ENCODE measurements at places on chromosomes 2 and 18.
A peak's percentile ranks its signal among the peaks of the same experiment; 100 is the strongest.

- no peak for DNase-seq
These were observed 164.6 kb downstream of the RTP5 start for GRCh38 chr2:242034138-242034537.

- DNase-seq = no peak
These were observed 3.0 kb upstream of the CEP68 start for GRCh38 chr2:65053199-65053598.

GRCh38 chr2:13667415-13667757, 950.6 kb downstream of the TRIB2 start:
- no peak for DNase-seq

- DNase-seq = no peak
These were observed 27.6 kb upstream of the CALCRL start for GRCh38 chr2:187475499-187476248.

DNA sequence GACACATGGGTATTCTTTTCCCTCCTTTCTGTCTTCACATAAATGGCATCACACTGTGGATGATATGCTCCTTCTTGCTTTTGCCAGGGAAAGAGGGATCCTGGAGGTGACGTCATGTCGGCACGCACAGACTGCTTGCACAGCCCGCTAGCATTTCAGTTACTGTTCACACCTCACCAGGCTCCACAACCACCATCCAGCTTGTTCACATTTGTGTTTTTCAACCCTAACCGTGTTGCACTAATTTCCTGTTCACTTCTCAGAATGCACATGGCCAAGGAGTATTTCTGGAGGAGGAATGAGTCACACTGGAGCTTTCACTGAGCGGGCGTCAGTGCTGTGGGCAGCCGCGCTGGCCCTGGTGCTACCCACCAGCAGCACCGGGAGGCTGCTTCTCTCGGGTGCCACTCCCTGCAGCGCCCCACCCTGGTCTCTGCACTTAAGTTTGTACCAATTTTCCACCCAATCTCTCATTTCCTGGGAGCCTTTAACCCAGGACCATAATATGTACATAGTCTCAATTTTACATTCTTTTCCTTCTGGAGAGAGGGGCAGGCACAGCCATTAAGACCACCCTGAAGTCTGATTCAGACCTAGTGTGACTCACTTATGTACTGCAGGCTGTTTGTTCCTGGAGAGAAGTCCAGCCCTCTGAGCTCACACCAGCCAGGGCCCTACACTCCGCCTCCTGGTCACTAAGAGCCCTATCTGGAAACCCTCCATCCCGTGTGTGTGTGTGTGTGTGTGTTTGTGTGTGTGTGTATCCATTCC, 65.1 kb downstream of the MBP start:
- DNase-seq = peak; percentile 76

DNA sequence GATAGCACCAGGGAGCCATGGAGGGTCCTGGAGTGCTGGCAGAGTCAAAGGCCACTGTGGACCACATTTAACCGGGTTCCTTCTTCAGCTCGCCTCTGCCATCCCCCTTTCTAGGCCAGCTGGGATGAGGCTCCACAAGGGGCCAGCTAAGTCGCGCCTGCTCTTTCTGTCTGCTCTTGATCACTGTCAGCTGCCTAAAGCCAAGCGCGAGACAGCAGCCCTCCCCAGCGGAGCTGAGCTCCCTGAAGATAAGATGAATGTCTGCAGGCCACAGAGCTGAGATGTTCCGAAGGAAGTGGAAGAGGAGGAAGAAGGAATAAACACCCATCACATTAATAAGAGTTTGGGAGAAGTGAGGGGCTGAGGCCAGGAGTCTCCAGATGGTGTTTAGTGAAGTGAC, 99.6 kb downstream of the CELF4 start:
- DNase-seq = peak; percentile 20

DNA sequence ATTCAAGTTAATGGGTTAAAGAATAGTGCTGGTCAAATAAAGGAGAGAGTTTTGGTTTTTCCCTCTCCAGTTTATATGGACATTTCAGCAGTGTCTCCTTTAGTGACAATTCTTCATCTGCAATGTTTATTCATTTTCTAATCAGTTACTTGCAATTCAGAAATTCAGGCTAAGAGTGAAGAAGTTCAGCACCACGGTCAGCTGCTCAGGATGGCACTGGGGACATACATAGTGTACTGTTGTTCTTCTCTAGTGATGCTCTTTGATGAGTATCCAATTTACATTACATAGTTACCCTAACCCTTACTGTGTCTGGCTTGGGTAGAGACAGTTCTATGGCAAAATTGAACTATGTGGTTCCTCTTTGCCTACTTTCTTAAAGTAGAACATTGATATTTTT, 412.7 kb downstream of the CNTNAP5 start:
- no peak for DNase-seq

GRCh38 chr18:56479841-56480240, 158.6 kb downstream of the TXNL1 start:
- no peak for DNase-seq

- DNase-seq = no peak
These were observed 17.3 kb downstream of the GALNT3 start for GRCh38 chr2:165776796-165777195.

DNA sequence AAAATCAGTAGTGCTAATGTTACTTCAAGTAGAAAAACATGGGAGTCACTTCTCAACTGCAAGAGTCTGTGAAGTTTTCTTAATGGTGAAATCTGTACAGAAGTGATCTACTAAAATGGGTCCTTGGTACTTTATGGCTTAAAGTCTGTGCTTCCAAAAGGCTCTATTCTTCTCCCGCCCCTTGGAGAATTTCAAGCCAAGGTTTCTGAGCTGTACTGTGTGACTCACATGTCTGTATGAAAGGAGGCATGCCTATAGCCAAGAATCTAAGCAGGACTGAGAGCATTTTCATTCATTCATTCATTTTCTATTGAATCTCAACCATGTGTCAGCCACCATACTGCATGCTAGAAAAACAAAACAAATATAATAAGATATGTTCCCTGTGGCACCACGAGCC, 19.8 kb upstream of the DDX18 start:
- no peak for DNase-seq

DNA sequence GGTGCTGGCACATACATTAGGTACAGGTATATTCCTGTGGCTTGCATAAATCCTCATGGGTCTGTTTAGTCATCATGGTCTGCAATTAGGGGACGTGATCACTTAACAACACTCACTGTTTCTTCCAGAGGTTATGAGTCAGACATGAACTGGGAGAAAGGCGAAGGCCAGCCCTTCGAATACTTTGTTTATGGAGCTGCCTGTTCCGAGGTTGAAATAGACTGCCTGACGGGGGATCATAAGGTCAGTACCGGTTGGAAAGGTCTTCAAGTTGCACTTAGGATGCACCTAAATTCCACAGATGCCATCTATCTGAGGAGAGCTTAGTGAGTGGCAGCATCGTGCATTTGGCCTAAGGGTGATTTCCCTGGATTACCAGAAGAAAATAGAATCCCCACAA, 76.9 kb downstream of the AOX1 start:
- DNase-seq = no peak

GRCh38 chr18:4908328-4908727, 288.7 kb downstream of the AKAIN1 start:
- DNase-seq = no peak

DNA sequence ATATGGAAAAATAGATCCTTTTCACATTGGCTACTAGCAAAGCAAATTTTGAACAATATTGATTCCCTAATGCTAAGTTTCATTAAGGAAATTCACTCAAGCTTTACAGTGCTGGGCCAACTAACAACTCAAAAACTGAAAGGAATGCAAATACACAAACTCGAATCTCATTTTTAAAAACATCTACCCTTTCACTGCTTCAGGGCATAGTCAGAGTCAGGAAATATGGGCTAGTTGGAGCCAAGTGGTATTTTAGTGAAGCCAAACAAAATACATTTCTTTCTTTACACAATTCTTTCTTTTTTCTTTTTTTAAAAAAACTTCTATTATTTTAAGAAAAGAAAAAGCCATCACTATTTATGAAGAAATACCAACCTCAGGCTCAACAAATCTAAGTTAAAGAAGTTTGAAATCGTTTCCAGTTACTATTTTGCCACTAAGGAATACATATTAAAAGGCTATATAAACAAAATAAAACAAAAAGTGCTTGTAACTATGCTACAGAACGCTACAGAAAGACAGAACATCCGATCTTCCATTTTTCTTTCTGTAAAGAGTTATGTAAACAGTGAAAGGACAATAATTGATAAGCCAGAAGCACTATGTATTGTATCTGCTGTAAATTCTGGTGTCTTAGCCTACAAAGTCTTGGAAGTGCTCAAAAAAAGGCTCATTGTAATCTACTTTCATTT, 113.6 kb upstream of the STK17B start:
- DNase-seq = no peak

- DNase-seq = no peak
These were observed 66.2 kb downstream of the SKA1 start for GRCh38 chr18:50441016-50441415.

- DNase-seq = no peak
These were observed 70.2 kb downstream of the PRKRA start for GRCh38 chr2:178380763-178381162.

- DNase-seq = no peak
These were observed 758.4 kb upstream of the KLHL29 start for GRCh38 chr2:22626621-22627020.

DNA sequence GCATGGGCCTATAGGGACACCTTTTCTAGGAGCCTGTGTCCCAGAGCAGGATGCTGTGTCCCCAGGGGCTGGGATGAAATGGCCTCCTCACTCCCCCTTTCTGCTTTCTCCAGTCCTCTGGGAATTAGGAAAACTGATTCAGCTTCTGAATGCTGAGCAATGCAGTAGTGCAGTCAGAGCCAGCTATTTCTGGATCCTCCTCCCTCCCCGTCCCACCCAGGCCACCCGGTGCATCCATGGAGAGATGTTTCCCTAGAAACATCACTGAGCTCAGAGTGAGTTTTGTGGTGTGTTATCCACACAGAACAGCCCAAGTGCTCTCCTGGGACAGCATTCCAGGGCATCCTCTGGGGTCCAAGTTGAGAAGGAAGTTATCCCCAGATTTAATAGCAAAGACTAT, 125.5 kb downstream of the LOXHD1 start:
- no peak for DNase-seq

- DNase-seq = no peak
These were observed 26.8 kb downstream of the SH3BP4 start for GRCh38 chr2:234978466-234979203.

DNA sequence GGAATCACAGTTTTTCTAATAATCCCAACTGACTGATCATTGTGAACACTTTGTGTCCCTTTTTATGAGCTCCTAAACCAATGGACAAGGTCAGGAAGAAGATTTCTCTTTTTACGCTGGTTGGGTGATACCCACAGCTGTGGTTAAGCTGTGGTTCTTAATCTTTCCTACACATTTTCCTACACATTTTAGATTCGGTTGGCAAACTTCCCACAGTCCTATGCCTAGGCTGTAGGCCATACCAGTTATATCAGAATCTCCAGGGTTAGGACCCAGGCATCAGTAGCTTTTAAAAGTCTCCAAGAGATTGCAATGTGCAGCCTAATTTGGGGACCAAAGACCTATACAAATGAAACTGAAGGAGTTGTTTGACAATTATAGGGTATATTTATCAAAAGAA, 203.0 kb downstream of the SP3 start:
- no peak for DNase-seq

DNA sequence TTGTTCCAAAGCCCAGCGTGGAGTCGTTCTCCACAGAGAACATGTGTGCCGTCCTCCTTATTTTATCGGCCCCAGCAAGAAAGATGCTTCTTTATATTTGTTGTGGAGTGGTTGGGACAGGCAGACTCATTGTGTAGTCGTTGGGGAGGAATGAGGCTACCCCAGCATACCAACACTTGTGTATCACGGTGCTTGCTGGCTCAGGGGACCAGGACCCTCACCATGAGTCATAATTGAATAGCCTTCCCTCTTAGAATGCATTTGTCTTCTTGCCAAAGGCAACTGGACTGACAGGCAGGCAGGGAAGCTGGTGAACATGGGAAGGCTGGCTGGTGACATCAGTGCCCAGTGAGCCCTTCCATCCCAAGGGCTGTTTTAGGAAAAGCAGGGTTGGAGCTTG, 4.7 kb downstream of the CAPN10 start:
- DNase-seq = no peak

GRCh38 chr2:148882051-148882450, 7.0 kb downstream of the KIF5C start:
- DNase-seq = no peak

GRCh38 chr2:64966839-64967238, 22.4 kb upstream of the SLC1A4 start:
- no peak for DNase-seq

DNA sequence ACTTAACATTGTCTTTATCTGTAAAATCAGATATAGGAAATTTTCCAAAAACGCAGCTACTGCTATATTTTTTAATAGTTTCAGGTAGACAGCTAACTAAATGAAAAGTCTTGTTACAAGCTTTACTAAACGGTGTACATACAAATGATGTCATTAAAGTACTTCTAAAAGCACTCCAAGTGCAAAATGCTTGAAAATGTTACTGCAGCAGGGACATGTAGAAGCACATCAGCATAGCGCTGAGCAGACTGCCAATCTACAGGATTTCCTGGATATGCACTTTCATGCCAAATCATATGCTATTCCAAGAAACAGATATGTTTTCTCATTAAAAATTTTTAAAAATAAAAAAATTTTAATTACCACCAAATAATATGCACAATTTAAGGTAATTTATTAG, 61.7 kb downstream of the SMAD2 start:
- DNase-seq = no peak

DNA sequence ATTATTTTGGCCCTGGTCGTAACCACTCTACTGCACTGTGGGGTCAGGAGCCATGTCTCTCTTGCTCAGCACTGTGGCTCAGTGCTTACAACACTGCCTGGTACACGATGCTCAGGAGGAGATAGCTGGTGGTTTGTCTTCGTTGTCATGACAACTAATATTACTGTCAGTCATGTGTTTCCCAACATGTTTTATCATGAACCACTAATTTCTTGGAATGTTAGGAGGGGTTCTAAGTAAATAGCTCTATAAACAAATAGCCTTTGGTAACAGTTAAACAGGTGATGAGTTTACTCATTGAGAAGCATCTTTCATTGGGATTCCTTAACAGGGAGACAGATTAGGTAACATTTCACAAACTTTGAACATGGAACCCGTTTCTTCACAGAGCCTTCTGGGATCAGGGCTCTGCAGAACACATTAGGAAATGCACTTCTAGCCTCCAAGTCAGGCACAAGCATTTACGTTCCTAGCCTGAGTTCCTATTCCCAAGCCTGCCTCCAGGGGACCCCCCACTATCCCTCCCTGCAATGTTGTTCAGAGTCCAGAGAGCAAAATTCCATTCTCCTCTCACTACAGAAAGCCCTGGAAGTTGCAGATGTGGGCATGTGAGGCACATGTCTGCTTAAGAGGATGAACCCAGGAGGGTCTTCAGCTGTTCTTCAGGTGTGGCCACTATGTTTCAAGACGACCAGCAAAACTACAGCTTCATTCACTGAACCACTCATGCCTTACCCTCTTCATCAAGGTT, 6.4 kb upstream of the RBM44 start:
- no peak for DNase-seq

DNA sequence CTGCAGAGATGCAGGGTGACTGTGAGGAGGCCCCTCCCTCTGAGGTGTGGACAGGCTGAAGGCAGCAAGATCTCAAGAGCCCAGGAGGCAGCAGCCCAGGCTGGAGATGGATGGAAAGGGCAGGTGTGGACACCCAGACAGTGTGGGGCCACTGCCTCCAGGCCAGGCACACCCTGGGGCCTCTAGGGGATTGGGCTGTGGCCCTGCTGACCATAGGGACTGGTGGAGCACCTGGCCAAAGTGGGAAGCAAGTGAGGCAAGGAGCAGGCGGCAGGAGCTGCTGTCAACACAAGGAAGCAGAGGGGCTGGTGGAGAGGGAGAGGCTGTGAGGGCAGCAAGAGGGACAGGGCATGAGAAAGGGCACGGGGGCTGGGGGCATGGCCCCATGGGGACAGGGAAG, 10.8 kb downstream of the SNED1 start:
- peak; percentile 49 for DNase-seq

GRCh38 chr2:168801961-168802858, at the start of gene NOSTRIN:
Gene NOSTRIN, plus strand, starts transcription at chr2:168802637. Its CDS starts 10 bp downstream, at chr2:168802647.
- DNase-seq = no peak

Data from Right ventricle myocardium inferior (tissue), 1 donor.